GM13977 (cell line): ENCODE measurements at places on chromosomes 7 and 10.

GRCh38 chr7:102254521-102254920 lies 32.1 kb upstream of the SH2B2 start:
- no peak for DNase-seq

DNA sequence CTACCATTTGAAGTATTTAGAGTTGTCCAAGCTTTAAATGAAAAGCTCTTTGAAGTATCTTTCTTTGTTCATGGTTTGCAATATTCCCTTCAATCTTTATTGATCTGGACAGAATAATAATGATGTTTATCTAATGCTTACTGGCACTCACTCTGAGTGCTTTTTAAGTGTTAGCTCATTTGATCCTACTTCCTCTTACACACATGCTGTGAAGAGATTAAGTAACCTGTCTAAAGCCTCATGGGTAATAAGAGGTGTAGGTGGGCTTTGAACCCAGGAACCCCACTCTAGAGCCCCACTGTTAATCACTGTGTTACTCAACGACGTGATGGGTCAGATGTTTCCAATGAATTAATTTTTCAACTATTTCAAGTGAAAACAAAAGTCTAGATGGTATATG lies 31.1 kb upstream of the ADD3 start:
- DNase-seq = no peak

DNA sequence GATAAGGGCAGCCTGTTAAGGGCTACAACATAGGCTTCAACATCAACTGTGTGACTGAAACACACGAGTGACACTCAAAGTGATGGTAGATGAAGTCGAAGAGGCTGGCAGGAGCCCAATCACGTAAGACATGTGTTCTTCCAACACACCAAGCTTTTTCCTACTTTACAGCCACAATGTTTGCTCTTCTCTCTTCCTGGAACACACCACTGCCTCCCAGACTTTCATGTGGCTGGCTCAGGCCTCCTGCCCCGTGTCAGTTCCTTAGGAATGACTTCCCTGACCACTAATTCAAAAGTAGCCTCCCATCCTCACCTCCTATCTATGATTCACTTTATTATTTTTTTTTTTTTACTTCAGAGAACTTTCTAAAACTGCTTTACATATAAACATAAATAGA lies 209.2 kb downstream of the GPAM start:
- DNase-seq = no peak

DNA sequence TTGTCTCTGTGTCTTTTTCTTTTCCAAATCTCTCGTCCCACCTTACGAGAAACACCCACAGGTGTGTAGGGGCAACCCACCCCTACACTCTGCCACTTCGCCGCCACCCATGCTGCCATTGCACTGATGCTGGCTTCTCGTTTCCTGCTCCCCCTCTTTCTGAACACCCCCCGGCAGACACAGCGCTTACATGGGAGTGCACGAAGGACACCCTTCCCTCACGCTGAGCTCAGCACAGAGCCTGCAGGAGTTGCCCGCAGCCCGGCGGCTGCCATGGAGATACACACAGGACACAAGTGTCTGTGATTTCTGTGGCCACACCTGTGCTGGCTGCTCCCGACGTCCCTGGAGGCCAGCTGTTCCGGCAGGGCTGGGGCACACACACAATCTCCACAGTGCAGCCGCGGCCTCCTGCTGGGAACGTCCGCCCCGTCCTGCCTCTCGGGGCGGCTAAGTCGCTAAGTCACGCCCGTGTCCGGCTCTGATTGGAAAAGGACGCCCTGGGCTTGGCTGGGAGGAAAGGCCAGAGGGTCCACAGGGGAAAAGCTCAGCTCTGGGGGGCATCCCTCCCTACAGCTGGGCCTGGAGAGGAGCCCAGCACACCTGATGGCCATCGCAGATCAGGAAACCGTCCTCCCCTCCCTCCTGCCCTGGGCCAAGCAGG lies 349.8 kb downstream of the PTPRN2 start:
- DNase-seq = no peak

- no peak for DNase-seq
These were observed 108.3 kb downstream of the ANK3 start for GRCh38 chr10:60281331-60281730.

- DNase-seq = peak; percentile 67
These were observed 66.7 kb downstream of the HHEX start for GRCh38 chr10:92756201-92757065.

DNA sequence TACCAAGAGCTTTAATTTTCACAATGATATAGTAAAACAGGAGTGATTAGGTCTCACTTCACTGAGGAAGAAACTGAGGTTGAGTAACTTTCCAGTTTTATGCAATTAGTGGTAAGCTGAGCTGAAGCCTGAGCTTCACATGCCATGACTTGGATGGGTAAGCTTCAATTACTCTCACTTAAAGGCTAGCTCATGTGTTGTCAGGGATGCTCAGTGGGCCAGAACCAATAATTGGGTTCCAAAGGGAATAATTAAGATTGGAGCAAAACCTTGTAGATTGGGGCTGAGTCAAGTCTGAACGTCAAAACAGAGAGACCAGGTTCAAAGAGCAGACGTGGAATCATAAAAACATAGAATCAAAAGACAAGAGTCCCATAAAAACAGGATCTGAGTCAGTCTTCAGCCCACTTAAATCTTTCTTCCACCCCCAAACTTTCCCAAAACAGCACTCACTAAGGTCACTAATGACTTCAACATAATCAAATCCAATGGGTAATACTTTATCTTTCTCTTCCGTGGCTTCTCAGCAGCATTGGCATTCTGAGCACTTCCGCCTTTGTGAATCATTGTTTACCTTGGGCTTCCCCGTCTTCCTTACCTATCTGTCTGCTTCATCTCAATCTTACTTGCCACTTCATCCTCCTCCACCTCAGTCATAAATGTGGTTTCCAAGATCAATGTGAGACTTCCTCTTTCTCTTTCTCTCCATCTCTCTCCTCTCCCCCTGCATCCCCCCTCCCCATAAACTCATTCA lies 23.0 kb upstream of the EGFR start:
- DNase-seq = peak; percentile 38

- no peak for DNase-seq
These were observed 7.4 kb downstream of the POLR1F start for GRCh38 chr7:19701471-19701870.

GRCh38 chr10:132485391-132485790 lies 52.2 kb upstream of the INPP5A start:
- no peak for DNase-seq

GRCh38 chr10:111455776-111456426 lies 379.1 kb downstream of the ADRA2A start:
- no peak for DNase-seq

GRCh38 chr10:47025540-47026300 lies 114.5 kb downstream of the PTPN20 start:
- DNase-seq = no peak

- no peak for DNase-seq
These were observed 74.9 kb downstream of the RSU1 start for GRCh38 chr10:16742165-16742960.

- DNase-seq = no peak
These were observed 158.8 kb downstream of the HGF start for GRCh38 chr7:81611040-81611439.

DNA sequence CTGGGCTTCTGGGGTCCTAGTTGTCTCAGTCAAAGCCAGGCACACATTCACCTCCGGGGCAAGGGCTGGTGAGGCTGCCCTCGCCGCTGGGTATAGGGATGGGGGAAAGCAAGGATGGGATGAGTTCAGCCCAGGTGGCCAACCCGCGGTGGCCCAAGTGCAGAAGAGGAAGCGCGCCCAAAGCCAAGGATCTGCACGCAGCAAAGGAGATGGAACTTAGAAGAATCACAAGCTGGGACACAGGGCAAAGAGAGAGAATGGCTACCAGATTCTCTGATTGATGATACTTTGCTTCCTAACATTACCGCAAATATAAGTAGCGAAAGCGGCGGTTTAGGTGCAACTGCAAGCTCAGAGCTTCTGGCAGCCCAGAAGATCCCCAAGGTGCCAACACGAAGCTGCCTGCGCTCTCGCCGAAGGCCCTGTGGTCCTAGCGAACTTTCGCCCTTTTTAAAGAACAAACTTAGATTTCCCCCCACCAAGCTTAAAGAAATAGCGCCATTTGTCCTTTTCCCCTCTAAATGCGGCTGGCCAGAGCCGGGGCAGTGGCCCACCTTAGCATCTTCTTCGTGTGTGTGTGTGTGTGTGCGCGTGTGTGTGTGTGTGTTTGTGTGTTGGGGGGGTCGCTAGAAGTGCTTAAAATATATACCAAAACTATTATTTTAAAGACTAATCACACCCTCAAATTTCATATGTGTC lies 927 bp upstream of the MKX start:
- no peak for DNase-seq

GRCh38 chr10:99941942-99942820 lies 67.6 kb downstream of the DNMBP start:
- DNase-seq = no peak

GRCh38 chr7:92988941-92989545 lies 128.7 kb downstream of the SAMD9 start:
- no peak for DNase-seq

DNA sequence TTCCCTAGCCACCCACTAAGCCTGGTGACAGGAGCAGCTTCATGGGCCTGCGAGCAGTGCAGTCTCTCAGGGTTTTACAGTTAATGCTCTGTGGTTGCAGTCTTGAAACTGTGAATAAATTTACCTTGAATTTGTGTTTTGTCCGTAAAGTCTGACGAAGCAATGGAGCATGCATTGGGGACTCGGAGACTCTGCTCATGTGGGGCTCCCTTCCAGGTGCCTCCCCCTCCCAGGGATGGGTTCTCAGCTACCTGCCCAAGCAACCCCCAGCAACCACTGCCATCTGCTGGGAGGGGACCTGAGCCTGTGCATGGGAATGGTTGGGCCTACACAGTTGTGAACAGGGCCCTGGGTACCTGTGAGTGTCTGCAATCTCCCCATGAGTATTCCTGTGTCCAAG lies 36.3 kb upstream of the IKZF1 start:
- DNase-seq = no peak

- no peak for DNase-seq
These were observed 425 bp upstream of the MTG1 start for GRCh38 chr10:133393401-133394063.

GRCh38 chr7:129779602-129780256 lies 168.2 kb downstream of the NRF1 start:
- DNase-seq = peak; percentile 88

DNA sequence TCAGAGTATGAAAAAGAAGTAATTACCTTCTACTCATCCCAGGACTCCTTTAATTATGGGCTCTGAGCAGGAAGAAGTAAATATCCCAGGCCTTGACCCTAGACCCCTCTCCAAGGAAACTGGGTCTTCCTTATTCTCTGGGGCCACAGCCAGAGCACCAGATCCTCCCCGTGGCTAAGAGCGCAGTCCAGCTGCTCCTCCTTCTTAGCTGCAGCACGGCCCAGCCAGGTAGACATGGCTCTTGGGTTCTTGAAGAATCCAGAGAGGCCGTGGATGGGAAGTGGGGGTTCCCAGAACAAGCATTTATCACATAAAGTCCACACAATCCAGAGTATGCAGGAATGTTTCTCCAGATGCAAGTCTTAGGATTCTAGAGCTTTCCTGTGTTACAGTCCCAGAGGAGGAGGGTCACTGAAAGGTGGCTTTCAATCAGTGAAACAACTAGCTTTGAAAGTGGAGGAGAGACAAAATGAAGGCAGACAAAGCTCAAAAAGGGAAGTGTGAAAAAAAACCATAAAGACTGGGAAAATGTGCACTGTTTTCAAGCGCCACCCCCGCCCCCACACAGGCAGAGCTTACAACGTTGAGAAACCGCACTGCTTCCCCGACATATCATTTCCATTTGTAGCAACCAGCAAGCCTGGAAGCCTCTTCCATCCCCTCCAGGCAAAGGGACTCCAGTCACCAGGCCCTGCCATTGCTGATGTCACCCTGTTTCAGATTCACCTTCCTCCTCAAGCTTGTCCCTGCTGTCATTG lies 396.5 kb upstream of the MKI67 start:
- DNase-seq = no peak

DNA sequence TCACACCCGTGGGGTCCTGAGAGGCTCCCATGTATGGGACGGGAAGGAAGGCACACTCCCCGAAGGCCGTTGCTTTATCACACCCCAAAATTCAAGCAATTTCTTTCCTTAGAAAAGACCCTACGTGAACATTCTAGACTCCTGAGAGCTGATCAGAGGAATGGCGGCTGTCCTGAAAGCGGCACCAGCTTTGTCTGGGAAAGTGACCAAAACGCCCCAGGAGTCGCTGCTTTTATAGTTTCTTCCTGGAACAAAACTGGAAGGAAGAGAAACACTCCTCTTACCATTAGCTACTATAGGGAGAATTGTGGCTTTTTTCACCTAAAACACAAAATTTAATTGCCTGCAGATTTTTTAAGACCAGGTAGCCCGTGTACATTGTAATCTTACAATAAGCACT lies 261.8 kb upstream of the RNF32 start:
- DNase-seq = no peak

DNA sequence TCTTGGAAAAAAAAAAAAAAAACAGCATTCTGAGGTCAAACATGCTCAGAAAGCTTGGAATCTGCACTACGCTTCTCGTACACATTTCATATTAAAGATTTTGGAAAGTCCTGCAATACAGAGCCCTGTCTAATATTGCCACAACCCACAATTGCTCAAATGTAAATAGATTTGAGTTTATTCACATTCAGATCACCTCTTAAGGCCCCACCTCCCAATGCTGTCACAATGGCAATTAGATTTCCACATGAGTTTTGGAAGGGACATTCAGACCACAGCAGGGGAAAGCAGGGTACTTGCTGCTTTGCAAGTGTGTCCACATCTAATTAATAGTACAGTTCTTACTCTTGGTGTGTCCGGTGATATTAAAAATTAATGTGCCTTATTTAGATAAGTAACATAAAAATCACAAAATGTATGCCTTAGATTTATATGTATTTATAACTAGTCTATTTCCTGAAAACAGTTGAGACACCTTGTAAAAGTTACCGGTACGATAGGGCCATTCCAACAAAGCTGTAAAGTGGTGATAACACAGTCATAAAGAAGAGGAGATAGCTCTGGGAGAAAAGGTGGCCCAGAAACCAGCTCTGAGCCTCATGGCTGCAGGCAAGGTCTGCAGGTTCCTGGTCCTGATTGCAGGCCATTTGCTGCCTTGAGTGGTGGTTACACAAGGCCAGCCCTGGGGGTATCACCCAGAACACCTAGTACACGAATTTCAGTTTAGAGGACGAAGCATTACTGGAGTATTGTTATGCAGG lies 27.9 kb downstream of the EGFR start:
- DNase-seq = no peak

DNA sequence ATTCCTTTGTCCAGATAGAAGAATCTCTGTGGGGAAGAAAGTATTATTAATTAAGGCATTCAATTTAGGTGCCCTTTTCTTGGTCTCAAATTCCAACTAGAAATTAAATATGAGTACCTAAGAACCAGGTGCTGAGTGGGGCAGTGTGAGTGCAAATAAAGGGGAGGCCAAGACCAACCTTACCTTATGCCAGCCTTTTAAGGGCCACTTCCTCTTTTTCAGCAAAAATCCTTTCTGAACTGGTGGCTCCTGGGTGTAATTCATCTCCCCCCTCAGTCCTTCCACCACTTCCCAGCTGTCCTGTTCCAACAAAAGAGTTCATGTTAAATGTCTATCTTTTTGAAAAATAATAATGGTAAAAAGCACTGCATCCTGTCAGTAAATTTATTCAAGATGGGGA lies 108.2 kb downstream of the OSBPL3 start:
- no peak for DNase-seq

- DNase-seq = peak; percentile 98
These were observed at the start of gene EGR2 for GRCh38 chr10:62816331-62817120. EGR2 (minus strand) TSS chr10:62816366; CDS start chr10:62816029, 337 bp downstream.
